ENCODE measurements at places on chromosomes 2 and 18. TPM values are rescaled to one million over a fixed set of nuclear protein-coding genes. Genes with fewer than 3 reads are reported as not detected.

DNA sequence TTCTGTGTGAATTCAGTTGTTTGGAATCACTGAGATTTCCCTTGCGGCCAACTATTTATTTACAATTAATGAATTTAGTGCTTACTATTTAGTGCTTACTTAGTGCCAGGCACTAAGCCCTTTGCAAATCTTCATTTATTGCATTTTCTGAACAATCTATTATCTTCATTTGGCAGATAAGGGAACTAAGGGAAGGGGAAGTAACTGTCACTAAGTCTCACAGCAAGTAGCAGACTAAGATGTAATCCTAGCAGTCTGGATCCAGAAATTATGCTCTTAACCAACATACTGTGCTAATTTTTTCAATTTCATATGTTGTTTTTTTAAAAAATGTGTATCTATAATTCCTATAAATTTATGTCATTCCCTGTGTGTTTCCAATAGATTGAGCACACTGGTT is 214.4 kb upstream of the EPC2 start:
- no peak for DNase-seq

- DNase-seq: peak; percentile 78
These were observed 50.3 kb downstream of the ARL4C start for GRCh38 chr2:234446404-234447076.

DNA sequence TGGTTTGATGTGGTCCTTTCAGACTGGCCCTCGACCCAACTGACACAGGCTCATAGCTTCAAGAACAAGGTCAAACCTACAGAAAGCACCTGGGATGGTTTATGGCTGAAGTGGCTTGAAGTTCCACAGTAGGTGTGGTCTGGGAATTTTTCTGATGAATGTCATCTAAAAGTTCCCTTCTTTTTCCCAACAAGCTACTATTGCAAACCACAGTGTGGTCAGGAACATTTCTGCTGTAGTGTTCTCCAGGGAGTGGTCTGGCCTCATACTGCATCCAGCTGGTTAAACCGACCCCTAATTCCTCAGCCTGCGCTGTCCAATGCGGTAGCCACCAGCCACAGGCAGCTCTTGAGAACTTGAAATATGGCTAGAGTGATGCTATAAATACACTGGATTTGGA is 92.7 kb downstream of the FAM124B start:
- DNase-seq: no peak

- no peak for DNase-seq
These were observed 20.3 kb downstream of the ANKRD30B start for GRCh38 chr18:14768241-14768640.

DNA sequence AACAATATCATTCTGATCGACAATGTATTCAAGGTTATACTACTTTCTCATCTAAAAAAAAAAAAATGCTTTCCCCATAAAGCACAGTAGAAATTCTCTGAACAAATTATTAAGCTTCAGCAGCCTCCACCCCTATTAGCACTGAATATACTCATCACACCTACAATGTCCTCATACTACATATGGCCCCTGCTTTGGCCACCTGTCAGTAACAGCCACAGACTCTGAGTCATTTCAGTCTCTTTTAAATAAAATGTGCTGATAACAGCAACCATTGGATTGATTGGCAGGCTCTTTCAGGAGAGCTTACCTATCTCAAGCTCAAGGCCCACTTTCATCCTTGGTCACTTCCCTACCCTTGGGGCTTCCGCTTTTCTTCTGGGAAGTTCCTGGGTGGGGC is 236.7 kb downstream of the TMX3 start:
- no peak for DNase-seq

GRCh38 chr18:43627848-43628530 is 350.7 kb upstream of the SYT4 start:
- DNase-seq: no peak

- DNase-seq: no peak
These were observed 1.7 kb upstream of the PMAIP1 start for GRCh38 chr18:59898093-59898492.

DNA sequence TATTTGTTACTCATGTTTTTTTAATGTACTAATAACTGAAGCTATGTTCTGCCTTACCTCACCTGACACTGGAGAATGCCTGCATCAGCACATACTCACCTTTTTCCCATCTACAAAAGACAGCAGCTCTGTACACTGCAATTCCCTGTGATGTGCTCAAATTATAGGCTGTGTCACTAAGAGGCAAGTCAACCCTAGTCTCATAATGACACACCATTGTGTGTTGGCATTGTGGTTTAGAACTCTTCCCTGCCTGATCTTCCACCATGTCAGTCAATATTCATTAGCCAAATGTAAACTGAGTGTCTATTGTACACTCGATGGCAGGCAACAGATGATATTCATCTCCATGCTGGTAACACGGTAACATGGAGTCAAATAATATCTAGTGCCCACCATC is 332.1 kb upstream of the TCF4 start:
- DNase-seq: no peak

DNA sequence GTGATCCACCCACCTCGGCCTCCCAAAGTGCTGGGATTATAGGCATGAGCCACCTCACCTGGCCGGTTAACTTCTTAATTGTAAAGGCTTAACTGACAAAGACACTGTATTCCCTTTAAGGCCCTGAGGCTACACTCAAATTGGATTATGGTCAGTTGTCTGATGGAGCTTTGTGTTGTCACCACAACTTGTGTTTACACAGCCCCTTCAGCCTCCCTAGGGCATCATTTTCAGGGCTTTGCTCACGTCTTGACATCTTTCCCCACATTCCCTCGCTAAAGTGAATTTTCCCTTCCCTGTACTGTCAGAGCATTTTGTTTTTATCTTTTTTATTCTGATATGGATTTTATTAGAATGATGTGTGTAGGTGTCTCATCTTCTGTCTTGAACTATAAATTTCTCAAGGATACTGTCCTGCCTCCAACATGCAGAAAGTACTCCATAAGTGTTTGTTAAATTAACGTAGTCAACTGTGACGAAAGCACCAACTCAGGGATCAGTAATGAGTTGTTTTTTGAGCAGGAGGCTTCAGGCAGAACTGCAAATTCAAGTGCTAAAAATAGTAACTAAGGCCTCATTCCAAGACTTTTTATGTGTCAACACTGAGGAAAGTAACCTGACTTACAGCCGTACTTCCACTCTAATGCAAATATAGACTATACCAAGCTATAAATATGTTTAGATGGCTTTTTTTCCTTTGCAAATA is 77.1 kb upstream of the NARS1 start:
- DNase-seq: no peak

- DNase-seq: no peak
These were observed 57.1 kb downstream of the MAP4K4 start for GRCh38 chr2:101754618-101755017.

- DNase-seq: no peak
These were observed 181.0 kb downstream of the AFF3 start for GRCh38 chr2:99961196-99961913.

GRCh38 chr2:102758439-102758838 is 3.4 kb upstream of the TMEM182 start:
- no peak for DNase-seq

DNA sequence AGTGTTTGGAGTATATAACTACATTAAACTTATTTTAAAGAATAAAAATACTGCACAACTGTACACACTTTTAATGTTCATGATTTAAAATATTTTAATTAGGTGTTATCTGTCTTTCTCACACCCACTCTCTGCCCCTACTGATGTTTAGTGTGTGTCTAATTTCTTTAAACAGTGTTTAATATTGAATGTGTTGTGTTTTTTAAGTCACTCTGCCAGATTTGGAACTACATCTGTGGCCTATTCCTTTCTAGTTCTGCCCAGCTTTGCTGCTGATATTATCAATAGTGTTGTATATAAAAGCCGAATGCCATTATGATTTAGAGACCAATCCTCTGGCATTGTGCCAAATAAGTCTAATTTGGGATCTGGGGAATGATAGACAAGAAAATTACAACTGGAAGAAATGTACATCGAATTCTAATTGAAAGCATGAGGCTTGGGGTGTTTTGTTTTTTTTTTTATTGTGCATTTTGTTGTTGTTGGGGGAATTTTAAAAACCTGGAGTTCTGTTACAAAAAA is 398.0 kb downstream of the CPS1 start:
- DNase-seq: no peak

GRCh38 chr2:148646231-148646559 is 1.6 kb downstream of the EPC2 start:
- DNase-seq: no peak

DNA sequence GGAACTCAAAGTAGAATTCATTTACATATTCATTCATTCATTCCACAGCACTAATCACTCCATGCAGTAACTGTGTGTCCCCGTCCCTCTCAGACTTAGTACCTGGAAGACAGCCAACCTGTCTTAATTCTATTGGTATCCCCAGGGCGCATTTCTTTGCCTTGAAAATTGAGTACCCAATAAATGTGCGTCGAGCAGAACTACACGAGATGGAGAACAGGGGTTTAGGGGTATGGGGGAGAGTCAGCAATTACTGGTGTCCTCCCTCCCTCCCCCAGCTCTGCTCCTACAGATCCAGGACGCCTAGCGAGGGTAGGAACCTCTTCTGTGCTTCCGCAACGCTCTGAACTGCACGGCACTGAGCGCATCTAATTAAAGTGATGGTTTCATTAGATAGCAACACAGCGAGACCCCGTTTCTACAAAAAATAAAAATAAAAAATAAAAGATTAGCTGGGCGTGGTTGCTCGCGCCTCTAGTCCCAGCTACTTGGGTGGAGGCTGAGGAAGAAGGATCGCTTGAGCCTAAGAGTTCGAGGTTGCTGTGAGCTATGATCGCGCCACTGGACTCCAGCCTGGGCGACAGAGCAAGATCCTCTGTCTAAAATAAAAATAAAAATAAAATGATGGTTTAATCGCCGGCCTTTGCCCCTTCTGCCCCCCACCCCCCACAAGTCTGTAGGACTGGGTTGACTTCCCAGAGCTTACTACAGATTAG is 614 bp upstream of the FKBP1B start:
- no peak for DNase-seq

- DNase-seq: no peak
These were observed 329.3 kb downstream of the ETAA1 start for GRCh38 chr2:67726416-67726815.

DNA sequence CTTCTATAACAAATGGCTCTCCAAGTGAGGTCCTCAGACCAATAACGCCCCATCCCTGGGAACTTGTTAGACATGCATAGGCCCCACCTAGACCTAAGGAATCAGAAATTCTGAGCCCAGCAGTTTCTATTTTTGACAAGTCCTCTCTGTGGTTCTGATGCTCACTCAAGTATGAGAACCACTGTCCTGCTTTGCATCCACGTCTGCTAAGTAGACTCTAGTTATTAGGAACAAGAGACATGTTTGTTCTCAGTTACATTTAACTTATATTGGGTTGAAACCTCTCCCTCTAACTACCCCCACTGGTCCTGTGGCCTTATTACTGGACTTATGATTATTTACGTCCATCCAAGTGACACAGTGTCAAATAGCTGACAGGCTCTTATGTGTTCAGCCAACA is 70.3 kb downstream of the TMEM17 start:
- DNase-seq: no peak

- no peak for DNase-seq
These were observed 61.0 kb downstream of the ANKRD44 start for GRCh38 chr2:197249381-197250083.

DNA sequence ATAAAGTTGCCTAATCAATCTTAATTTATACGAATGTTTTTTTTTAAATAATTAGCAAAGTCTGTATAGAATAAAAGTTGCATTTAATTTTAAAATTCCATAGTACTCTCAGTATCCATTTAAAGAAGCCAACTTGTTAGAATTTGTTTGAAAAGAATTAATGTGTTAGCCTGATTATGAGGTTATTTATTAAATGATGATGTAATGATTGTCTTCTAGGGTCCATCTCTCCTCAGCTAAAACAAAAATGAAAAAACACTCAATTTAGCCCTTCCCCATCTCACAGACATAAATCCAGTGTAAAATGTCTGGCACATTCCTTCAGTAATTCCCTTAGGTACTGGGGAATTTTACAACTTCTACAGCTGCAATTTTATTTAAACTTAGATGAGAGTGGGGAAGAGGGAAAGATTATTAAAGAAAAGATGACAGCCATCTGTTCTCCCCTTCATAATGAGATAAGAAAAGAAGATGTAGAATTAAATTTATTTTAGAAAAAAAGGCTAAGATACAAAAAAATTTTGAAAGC is 68.6 kb downstream of the BARD1 start:
- no peak for DNase-seq

DNA sequence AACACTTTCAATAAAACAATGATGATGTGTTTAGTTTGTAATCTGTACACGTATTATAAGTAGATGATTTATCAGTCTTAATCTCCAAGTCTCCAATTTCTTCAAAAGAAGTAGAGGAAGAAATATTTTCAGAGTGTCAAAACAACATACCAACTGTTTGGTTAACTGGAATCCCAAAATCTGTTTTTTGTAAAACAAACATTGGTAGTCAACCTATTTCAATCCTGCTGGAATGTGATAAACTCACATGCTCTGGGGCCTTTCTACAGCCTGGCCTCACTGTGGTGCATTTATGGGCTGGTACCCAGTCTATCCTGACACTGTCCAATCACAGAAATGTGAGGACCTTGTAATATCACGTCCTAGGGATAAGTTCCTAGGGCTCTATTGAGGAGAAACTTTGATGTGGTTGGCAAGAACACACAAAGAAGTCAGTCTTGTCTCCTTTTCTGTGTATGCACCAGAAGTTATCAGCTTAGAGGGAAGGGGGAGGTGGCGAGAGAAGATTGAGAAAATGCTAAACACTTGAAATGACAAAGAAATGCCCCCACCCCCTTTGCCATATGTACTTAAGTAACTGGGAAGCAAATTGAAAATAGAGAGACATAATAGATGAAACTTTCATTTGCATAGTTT is 47.2 kb downstream of the PRKRA start:
- DNase-seq: no peak

DNA sequence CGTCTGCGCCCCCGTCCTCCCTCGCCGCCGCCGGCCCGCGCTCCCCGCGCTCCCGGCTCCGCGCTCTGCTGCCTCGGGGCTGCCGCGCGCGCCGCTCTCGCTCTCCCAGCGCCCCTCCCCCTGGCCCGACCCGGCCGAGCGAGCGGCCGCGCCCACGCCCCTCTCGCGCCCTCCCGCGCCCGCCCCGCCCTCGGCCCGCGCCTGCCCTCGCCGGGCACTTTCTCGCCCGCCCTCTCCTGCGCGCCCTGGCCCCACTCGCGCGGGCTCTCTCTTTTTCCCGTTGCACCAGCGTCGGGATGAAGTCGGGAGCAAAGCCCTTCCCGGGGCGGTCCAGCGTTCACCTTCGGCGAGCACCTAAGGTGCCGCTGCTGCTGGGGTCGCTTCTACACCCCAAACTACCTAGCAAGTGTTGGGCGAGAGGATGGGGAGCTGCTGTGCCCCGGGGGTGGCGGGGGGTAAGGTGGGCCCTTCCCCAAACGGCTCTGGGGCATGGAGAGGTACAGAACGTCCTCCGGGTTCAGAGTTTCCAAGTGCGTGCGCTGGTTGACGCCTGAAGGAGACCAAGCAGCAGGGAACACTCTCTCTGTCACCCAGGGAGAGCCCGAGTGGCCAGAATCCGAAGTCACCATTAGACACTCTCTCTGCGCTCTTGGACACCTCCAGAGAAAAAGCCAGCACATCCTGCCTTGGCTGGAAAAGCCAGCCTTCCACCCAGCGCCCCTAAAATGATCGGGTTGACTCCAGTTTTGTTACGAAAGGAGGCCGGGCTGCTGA is at the start of gene COLEC12:
TSS of gene COLEC12 (minus strand) at position 70 of the 774 bp plus-strand sequence. CDS start 187 bp downstream, outside the sequence.
- peak; percentile 50 for DNase-seq

The CLEC4F gene
- 0.12 TPM for total RNA-seq

The FZD7 gene
- 12.2 TPM for total RNA-seq

The MAP4K4 gene
- 59.5 TPM for total RNA-seq

The ZSWIM2 gene
- total RNA-seq: not detected

The CYRIA gene
- 4.9 TPM for total RNA-seq

The CRYBA2 gene
- total RNA-seq: not detected

The MC2R gene
- total RNA-seq: not detected

The FAM117B gene
- 3.6 TPM for total RNA-seq

The DOCK10 gene
- 5.0 TPM for total RNA-seq

Data from left cardiac atrium (tissue), 4 donors.